ENCODE measurements at places on chromosomes 3 and 15.

DNA sequence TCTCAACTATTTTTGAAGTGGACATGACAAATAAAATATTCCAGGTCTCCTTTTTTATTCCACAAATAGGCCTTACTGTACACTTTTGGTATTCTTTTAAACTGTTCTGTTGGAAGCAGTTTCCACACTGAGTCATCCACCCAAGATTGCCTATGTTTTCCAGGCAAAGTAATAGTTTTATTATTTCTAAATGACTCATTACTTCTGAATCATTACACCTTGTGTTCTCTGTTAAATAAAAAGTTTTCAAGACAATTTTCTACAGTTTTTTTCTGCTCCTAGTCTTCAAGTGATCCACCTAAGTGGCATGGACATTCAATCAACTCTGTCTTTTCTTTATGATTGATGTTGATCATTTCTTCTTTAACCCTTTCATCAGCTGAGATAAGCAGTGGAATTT is 26.5 kb downstream of the PPP2R3A start:
- DNase-seq, result no peak

GRCh38 chr15:46309914-46310313 is 675.1 kb downstream of the SQOR start:
- DNase-seq, result no peak

- no peak for DNase-seq
Observed at GRCh38 chr15:73858062-73858461, 15.3 kb upstream of the TBC1D21 start.

DNA sequence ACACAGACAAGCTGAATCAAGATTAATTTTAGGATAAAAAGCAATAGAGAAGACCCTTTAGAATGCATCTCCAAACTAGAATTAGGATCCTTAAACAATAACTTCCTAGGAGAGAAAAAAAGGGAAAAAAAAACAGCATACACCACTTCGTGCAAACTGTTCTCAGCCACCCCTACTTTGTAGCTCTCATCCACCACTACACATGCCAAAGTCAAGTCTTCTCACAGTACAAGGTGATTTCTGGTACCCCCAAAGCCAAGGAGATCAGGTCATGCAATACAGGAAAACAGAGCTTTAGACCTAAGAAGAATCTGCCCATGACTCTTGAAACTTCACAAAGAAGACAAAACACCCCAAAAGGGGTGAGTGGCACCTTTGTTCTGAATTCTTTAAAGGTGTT is 166.9 kb downstream of the SUCNR1 start:
- no peak for DNase-seq

- DNase-seq, result no peak
Observed at GRCh38 chr3:71543371-71544016, 40.0 kb downstream of the FOXP1 start.

DNA sequence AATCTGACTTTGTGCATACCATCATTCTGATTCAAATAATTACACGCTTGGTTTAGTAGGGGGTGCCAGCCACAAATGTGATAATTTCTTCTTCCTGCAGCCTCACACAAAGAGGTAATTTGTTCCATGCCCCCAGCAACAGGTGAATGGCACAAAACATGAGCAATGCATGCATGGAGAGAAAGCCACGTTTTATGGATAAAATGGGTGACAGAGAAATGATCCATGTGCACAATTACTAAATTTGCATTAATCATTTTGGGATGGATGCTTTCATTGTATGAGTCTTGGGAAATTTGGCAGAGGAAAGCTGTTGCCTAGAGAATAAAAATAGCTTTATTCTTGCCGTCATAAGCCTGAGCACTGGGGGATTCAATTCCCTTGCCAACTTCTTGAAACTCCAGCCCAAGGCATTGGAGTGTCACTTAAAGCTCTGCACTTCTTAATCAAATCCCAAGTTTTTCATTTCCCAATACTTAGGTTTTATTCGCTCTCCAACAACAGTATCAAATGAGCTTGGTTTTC is 411.6 kb downstream of the GBE1 start:
- DNase-seq, result no peak

DNA sequence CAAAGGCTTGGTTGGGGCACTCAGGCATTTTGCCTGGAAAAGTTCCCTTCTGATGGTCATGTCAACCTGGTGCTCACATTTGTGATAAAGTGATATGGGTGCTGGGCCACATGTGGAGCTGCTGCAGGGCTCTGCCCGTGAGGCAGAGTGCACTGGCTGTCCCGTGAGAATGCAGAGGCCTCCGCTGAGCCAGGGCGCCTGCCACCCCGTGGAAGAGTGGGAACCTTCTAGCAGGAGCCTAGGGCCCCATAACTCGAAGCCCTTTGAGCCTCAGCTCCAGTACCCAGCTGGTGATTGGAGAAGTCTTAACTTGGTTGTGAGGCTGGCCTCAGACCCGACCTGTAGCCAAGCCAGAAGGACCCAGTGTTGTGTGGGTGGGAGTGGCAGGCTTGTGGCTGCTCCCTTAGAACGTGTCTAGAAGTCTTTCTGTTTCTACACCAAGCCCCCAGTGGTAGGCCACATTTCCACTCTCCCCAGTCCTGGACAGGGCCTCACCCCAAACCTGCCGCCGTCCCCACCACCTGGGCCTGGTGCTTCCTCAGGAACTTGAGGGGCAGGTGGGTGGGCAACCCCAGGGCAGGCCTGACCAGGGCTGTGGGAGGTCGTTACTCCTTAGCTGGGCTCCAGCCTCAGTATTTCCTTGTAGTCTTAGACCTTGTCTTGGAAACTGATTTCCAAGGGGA is 19.7 kb downstream of the SEC61A1 start:
- DNase-seq, result no peak

DNA sequence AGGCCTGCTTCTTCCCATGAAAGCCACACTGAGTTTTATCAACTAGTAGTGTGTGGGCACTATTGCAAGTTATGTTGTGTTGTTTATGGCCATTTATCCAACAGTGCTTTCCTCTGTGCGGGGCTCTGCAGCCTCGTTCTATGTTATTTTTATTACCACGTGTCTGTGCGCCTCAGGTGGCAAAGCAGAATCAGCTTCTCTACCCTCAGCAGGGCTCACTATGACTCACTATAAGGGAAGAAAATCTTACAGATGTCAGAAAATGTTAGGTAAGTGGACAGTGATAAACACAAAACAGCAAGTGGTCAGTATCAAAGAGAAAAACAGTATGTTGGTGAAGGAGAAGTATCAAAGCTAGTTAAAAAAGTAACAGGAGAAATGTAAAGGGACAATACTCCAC is 61.4 kb downstream of the MOBP start:
- DNase-seq, result no peak

DNA sequence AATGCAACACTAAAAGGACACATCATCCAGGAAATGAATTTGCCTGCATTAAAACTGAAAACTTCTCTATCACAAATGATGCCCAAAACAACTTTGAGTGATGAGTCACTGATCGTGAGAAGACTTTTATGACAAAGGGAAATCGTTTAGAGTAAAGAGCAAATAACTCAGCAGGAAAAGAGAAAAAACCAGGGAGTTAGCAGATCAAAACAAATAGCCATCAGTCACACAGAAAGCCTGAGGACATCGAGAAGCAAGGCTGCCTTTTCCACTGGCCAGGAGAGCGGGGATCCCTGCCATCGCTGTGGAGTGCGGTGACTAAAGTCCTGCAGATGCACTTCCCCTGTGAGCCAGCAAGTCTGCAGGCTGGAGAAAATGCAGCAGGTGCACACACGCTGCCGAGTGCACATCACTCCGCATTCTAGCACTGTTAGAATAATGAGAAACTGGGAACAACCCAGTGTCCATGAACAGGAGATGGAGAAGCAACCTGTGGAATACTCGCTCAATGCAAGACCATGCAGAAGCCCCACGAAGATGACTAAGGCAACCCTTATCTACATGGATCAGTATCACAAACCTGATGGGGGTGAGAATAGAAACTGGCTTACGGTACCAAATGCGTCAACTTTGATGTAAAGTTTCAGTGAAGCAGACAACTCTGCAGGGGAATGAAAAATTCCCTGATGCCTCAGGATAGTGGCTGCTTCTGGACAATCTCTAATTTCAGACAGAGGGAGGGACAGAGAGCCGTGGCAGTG is 86.4 kb downstream of the NSMCE3 start:
- no peak for DNase-seq

- no peak for DNase-seq
Observed at GRCh38 chr15:101062063-101062462, 142.9 kb downstream of the LRRK1 start.

GRCh38 chr15:70438776-70439175 is 324.6 kb downstream of the UACA start:
- no peak for DNase-seq

DNA sequence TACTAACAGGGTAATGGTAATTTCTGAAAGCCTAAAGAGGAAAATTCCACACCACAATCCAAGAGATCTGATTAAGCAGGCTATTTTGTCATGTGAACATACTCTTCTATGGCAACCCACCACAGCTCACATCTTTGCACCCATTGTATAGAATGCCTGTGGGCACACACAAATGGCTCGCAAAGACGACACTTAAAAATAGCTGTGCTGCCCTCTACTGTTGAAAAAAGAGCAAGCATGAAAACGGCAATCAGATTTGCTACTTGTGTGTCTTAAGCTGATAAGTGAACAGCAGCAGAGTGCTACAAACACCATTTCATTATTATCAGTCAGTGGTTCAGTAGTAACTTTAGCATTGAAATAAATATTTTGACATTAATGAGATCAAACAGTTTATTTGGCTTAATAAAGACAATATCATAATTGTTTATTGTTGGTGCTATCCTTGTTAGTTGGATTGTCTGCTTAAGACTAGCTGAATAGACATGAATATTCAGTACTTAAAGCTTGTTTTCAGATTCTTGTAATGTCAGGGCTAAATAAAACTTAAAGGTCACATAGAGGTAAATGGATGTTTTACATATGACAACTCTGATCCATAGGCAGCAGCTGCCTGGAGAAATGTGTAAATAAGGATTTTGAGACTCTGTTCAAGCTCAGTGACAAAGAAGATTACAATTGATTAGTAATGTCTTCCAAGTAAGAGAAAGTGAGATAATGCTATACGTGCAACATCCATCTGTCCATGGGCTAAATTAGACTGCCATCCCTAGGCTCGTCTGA is 199.1 kb downstream of the LRRN1 start:
- no peak for DNase-seq

GRCh38 chr3:128324911-128325592 is 141.6 kb downstream of the DNAJB8 start:
- no peak for DNase-seq

GRCh38 chr3:173092038-173092437 is 49.0 kb downstream of the SPATA16 start:
- DNase-seq, result no peak

- DNase-seq, result no peak
Observed at GRCh38 chr3:94482686-94483085, 419.8 kb downstream of the NSUN3 start.

Data from activated naive CD4-positive, alpha-beta T cell (primary cell).